ENCODE measurements at places on chromosomes 5 and 9. TPM values are rescaled to one million over a fixed set of nuclear protein-coding genes. Genes with fewer than 3 reads are reported as not detected.
A peak's percentile ranks its signal among the peaks of the same experiment; 100 is the strongest.

- H3K4me1 ChIP-seq = peaks cover 24% of the 10 kb centered on the region
- no peaks in the 10 kb centered on the region for H3K36me3 ChIP-seq
- H3K27me3 ChIP-seq = no peaks in the 10 kb centered on the region
- peak; percentile 54 for DNase-seq
Measured at GRCh38 chr9:124721109-124721906, 49.8 kb downstream of the NR6A1 start.

- peaks cover 54% of the 10 kb centered on the region for H3K4me1 ChIP-seq
- H3K27ac ChIP-seq = no peak overlapping the region
- DNase-seq = no peak
- H3K36me3 ChIP-seq = no peaks in the 10 kb centered on the region
- H3K4me3 ChIP-seq = no peak overlapping the region
- no peaks in the 10 kb centered on the region for H3K27me3 ChIP-seq
Measured at GRCh38 chr9:96073531-96074480, 198.3 kb downstream of the ERCC6L2 start.

GRCh38 chr9:92310562-92310961 lies 14.6 kb downstream of the NOL8 start:
- H3K4me1 ChIP-seq = no peaks in the 10 kb centered on the region
- H3K27ac ChIP-seq = no peak overlapping the region
- no peak for DNase-seq

GRCh38 chr5:79206541-79206940 lies 29.4 kb upstream of the JMY start:
- DNase-seq = no peak
- peaks cover 11% of the 10 kb centered on the region for H3K4me1 ChIP-seq
- H3K27me3 ChIP-seq = no peaks in the 10 kb centered on the region
- H3K27ac ChIP-seq = no peak overlapping the region

DNA sequence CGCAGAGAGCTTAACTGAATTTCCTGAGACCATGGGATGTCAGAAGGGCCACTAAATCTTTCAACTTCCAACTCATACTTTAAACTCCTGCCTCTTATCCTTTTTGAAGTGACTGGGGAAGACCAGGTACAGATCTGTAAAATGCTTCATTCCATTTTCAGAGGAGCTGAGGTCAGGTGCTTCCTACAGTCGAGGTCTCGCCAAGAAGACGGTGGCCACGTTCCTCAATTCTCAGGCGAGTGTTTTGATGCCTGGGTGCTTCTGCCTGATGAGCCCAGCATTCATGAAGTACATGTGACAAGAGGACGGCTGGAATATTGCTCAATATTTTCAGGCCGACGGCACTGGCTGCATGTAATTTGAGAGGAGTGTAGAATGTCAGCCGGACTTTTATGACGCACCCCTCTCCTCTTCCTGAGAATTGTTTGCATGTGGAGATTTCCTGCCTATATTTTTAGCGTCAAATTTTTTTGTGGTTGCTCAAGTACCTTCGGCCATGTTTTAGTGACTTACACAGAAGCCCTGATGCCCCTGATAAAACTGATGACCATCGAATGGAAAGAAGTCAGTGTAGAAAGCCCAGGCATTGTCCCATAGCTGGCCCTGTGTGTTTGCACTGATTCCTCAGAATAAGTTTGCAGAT lies 38.8 kb upstream of the GLRX start:
- H3K27me3 ChIP-seq = no peaks in the 10 kb centered on the region
- no peak overlapping the region for H3K4me3 ChIP-seq
- H3K36me3 ChIP-seq = no peaks in the 10 kb centered on the region
- H3K27ac ChIP-seq = peak overlapping the region; percentile 91

Gene SGTB
- 14.3 TPM for total RNA-seq

DNA sequence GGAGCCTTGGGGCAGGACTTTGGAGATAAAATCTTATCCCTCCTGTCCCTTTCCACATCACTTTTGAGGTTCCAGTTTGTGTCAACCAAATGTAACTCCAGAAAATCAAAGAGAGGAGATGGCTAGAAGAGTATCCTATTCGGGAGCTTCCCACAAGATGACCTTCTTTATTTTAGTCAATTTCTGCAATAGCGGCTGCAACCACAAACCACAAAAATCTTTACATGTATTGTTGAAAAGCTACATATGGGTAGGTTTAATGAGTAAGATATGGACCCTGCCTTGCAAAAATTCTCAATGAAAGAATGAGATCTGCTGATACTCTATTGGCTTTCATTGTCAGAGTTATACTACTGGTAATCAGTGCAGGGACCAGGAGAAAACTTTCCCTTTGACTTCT lies 92.2 kb upstream of the MAMDC2 start:
- no peaks in the 10 kb centered on the region for H3K27me3 ChIP-seq
- no peaks in the 10 kb centered on the region for H3K36me3 ChIP-seq
- H3K4me1 ChIP-seq = peaks cover 45% of the 10 kb centered on the region

Gene FIBCD1
- 0.08 TPM for total RNA-seq

DNA sequence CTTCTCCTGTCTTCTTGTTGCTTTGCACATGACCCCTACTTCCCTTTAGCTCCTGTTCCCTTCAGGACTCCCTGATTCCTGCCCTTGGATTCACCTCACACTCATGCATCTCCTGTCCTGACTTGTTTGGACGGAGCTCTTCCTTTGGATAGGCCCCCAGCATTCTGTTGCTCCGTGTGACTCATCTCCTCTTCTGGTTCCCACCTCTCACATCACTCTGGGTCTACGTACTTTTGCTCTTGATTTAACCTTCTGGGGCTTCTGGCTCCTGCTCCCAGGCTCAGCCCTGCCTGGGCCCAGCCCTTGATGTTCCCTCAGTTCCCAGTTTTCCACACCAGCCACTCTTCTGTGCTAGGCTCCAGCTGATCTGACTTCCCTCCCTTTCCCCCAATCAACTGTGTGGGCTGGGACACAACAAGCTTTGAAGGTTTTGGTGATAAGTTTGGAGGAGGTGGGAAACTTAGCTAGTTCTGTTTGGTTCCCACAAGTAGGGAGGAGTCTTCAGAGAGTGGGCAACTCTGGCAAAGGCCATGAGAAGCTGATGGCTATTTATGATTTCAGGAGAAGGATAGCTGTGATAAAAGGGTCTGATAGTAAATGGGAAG lies 331.5 kb downstream of the ARHGEF28 start:
- no peaks in the 10 kb centered on the region for H3K27me3 ChIP-seq
- H3K27ac ChIP-seq = no peak overlapping the region
- no peak overlapping the region for H3K4me3 ChIP-seq
- no peaks in the 10 kb centered on the region for H3K36me3 ChIP-seq
- DNase-seq = no peak

DNA sequence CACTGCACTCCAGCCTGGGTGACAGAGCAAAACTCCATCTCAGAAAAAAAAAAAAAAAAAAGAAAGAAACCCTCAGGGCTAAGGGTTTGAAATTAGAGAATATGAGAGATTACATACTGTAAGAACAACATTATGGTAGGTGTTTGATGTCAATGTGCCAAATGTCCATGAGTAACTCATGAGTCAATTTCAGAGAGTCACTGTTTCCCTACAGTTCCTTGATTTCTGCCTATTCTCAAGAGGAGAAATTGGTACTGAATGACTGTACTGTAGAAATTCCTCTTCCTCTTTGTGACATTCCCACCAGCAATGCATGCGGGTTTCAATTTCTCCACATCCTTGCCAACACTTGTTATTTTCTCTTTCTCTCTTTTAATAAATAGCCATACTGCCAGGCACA lies 35.2 kb downstream of the MARVELD2 start:
- no peaks in the 10 kb centered on the region for H3K36me3 ChIP-seq
- no peaks in the 10 kb centered on the region for H3K27me3 ChIP-seq
- H3K27ac ChIP-seq = peak overlapping the region; percentile 44
- peaks cover 10% of the 10 kb centered on the region for H3K4me1 ChIP-seq
- DNase-seq = peak; percentile 64
- H3K4me3 ChIP-seq = no peak overlapping the region

DNA sequence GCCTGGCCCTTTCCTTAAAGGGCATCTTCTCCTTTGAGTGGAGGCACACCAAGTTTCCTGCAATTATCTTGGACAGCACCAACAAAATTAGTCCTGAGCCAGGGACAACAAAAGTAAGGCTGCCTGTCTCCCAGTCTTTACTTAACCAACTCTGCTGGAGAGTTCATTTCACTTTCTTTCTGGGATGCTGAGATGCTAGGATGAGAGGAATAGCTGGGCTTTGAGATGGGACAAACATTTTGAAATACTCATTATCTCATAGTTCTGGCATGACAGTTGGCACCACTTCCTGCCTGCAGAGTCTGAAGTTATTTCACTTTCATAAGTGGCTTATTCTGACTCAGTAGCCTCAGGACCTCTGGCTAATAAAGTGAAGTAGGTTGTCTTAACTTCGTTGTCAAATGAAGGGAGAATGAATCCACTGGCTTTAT lies 157.0 kb downstream of the C9orf152 start:
- DNase-seq = peak; percentile 90
- H3K4me3 ChIP-seq = peak overlapping the region; percentile 70
- H3K27me3 ChIP-seq = no peaks in the 10 kb centered on the region
- H3K27ac ChIP-seq = peak overlapping the region; percentile 91

DNA sequence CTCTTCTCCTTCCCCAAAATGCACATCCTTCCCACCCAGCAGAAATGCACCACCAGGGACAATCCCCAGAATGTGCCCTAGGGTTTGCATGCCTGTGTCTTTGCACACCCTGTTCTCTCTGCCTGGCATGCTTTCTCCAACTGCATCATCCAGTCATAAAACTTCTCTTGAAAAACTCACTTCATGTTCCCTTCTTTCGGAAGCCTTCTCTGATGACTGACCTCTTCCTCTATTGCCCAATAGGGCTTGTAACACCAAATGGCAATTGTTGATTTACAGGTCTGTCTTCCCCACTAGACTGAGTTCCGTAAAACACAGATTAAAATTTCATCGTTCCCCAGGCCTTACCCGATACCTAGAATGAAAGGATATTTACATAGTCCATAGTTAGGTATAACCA lies 83.1 kb upstream of the SPOCK1 start:
- H3K27ac ChIP-seq = no peak overlapping the region
- 0 out of 2 replicates have a peak, but pooled peaks cover 4% of the 10 kb centered on the region for H3K27me3 ChIP-seq
- H3K4me3 ChIP-seq = no peak overlapping the region

DNA sequence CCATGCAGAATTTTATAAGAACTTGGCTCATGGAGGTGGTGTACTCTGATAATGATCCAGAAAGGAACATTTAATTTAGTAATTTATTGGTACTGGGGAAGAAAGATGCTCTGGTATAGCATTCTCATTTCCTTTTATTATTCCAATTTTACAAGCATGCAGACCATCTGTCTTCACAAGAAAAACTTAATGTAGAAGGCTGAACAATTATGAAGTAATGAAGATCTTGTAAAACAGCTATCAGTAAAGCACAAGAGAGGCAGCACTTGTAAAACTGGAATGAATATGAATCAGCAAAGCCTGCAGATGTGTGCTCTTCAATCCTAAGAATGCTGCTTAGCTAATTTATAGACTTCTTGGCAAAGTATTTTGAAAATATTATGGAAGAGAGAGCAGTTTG lies 300.0 kb downstream of the YTHDC2 start:
- H3K27me3 ChIP-seq = no peaks in the 10 kb centered on the region
- no peaks in the 10 kb centered on the region for H3K4me1 ChIP-seq
- H3K4me3 ChIP-seq = no peak overlapping the region
- H3K27ac ChIP-seq = no peak overlapping the region

- peaks cover 69% of the 10 kb centered on the region for H3K4me1 ChIP-seq
- no peaks in the 10 kb centered on the region for H3K27me3 ChIP-seq
- peak; percentile 53 for DNase-seq
- peak overlapping the region; percentile 84 for H3K27ac ChIP-seq
- no peaks in the 10 kb centered on the region for H3K36me3 ChIP-seq
- H3K4me3 ChIP-seq = no peak overlapping the region
Measured at GRCh38 chr5:17379100-17379951, 118.7 kb upstream of the TAF11L2 start.

Gene PSAT1
- total RNA-seq = 24.7 TPM

- H3K4me3 ChIP-seq = no peak overlapping the region
- no peaks in the 10 kb centered on the region for H3K27me3 ChIP-seq
- H3K36me3 ChIP-seq = no peaks in the 10 kb centered on the region
- H3K4me1 ChIP-seq = no peaks in the 10 kb centered on the region
Measured at GRCh38 chr9:1659363-1659690, 355.8 kb upstream of the SMARCA2 start.

DNA sequence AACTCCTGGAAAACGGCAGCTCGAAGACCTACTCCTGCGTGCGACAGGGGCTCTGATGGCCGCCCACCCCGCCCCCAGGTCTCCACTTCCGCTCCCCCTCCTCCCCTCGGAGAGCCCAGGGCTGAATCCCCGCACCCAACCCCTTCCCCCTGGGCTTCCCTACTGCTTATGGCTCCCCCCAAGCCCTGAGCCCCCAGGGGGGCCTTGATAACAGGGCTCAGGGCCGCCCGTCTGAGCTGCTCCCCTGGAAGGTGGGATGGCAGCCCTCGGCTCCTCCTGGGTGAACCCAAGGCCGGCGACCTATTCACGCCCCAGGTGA lies 30.4 kb downstream of the GLT6D1 start:
- H3K4me1 ChIP-seq = no peaks in the 10 kb centered on the region
- no peak for DNase-seq
- no peak overlapping the region for H3K4me3 ChIP-seq
- no peaks in the 10 kb centered on the region for H3K27me3 ChIP-seq
- H3K36me3 ChIP-seq = no peaks in the 10 kb centered on the region

Gene MFAP3
- total RNA-seq = 42.9 TPM

DNA sequence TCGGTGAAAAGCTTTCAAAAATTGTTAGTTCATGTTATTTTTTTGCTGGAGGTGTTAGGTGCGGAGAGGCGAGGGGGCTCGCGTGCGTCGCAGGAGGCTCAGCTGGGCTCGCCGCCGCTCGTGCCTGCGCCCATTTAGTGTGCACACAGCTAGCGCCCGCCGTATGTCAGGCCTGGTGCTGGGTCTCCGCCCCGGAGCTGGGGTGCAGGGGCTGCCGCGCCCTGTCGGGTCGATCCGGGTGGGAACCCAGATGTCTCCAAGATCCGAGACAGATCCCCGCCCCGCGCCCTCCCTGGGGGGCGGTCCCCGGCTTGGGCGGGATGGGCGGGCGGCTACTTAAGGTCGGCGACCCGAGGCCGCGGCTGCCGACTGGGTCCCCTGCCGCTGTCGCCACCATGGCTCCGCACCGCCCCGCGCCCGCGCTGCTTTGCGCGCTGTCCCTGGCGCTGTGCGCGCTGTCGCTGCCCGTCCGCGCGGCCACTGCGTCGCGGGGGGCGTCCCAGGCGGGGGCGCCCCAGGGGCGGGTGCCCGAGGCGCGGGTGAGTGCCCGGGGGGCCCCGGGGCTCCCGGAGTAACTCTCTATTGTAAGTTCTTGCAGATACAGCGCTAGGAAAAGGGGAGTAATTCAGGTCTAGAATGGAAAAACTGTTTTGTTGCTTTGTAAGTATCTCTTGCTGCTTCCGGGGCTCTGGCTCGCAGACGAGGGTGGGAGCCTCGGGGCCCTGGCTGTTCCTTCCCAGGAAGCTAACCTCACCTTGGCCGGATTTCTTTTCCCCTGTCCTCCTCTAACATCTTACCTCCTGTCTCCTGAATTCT lies 31.7 kb downstream of the GSN start:
- DNase-seq = no peak
- H3K27ac ChIP-seq = no peak overlapping the region
- no peaks in the 10 kb centered on the region for H3K27me3 ChIP-seq

Measured in SJSA1 (cell line).